ENCODE measurements at places on chromosomes 2 and 18. TPM values are rescaled to one million over a fixed set of nuclear protein-coding genes. Genes with fewer than 3 reads are reported as not detected.

The TSPYL6 gene
- not detected for total RNA-seq

The CAVIN2 gene
- total RNA-seq = 6.2 TPM

The RGPD3 gene
- total RNA-seq = 0.37 TPM

The CMPK2 gene
- 0.59 TPM for total RNA-seq

The IL36RN gene
- not detected for total RNA-seq

The IL37 gene
- not detected for total RNA-seq

The PSD4 gene
- total RNA-seq = 1.2 TPM

The SERPINB12 gene
- not detected for total RNA-seq

The ASXL3 gene
- total RNA-seq = 1.3 TPM

The PUM2 gene
- 48.1 TPM for total RNA-seq

The HOXD9 gene
- 2.7 TPM for total RNA-seq

The SIGLEC15 gene
- 2.5 TPM for total RNA-seq

The TMEM247 gene
- not detected for total RNA-seq

The FN1 gene
- total RNA-seq = 24,089 TPM

The FEV gene
- total RNA-seq = not detected

The SLC23A3 gene
- total RNA-seq = 0.89 TPM

The IL36B gene
- total RNA-seq = not detected

The PID1 gene
- total RNA-seq = 50.2 TPM

The ADRA2B gene
- not detected for total RNA-seq

The SKOR2 gene
- total RNA-seq = not detected

The UGT1A10 gene
- total RNA-seq = not detected

The ECEL1 gene
- total RNA-seq = not detected

The MROH2A gene
- not detected for total RNA-seq

The ASNSD1 gene
- 64.5 TPM for total RNA-seq

Measured in smooth muscle cell of the umbilical artery (primary cell).